NCI-H1092 (cell line): ENCODE measurements at places on chromosomes 11 and 22.

- DNase-seq = no peak
These were observed 25.4 kb upstream of the MUC5B start for GRCh38 chr11:1197431-1197885.

GRCh38 chr11:5679811-5680210, 5.1 kb downstream of the TRIM5 start:
- no peak for DNase-seq

DNA sequence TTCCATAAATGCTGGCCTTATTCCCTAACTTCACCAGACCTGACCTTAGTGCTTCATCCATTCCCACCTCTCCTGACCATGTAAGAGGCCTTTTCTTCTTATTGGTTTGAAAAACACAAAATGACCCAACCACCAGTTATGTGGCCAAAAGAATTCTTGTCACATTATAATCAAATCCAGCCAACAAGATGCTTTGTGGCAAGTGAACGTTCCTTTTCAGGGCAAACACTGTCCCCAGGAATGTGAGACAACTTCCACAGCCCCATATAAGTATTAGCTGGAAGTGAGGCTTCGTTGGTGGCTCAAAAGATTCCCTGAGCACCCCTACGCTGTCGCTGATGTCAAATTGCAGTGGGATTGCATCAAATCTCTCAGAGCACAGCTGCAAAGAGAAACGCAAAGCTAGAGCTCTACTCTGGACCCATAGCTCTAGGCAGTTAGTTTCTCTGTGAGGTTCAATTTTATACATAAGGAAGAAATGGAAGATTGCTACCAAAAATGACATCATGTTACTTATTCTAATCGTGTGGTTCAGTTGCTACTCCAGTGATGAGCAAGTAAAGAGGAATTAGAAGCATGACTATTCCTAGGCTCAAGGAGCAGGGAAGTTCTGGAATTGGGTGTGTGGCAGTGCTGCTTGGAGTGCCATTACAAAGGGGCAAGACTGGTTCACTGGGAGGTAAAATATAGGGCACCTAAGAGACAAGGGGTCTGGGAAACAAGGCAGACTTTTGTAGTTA, 26.1 kb downstream of the GLYATL1 start:
- no peak for DNase-seq

DNA sequence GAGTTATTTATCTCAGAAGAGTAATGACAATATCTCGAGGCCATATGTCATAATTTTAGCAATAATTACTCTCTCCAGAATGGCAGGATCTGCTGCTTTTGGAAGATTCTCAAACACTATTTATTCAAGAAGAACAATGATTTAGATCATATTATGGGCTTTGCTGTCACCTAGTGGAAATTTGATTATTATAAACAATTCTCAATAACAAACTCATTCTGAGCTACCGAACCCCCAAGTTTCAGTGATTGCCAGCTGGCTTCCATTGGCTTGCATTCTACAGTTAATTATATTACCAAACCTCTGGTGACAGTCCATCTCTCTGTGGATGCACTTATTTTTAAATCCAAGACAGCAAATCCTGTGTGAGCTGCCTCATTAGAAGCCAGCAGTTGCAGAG, 27.9 kb upstream of the SLC36A4 start:
- peak; percentile 42 for DNase-seq

DNA sequence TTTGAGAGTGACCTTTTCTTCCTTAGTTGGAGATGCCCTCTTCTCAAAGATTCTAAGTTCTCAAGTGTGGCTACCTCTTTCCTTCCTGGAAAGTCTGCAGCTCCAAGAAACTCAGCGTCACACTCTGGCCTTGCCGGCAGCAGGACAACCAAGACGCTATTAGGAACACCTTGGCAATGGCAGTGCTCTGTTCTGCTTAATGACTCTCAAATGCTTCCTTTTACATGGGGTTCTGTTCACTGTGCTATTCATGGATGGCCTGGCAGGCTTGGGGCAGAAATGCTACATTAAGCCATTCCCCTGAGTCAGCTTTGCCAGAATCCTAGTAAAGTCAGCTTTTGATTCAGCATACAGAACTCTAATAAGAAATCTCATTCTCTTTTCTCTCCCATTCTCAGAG, 25.9 kb downstream of the LARGE2 start:
- DNase-seq = no peak

DNA sequence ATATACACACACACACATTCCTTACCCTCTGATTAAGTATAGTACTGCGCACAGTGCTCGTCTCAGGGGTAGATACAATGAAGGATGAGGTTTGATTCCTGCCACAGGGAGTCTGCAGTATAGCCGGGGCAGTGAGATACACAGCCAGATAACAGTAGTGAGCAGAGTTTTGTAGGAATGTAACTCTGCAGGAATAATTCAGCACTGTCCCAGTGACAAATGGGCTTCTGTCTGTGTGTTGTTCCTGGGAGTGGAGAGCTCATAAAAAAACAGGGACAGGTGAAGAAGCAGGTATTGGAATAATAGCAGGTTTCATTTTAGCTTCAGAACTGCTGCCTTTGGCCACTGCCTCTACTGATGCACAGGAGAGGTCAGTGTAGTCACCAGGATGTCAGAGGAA, 85.3 kb upstream of the OR9Q1 start:
- DNase-seq = no peak

- DNase-seq = no peak
These were observed 712 bp downstream of the UPK3A start for GRCh38 chr22:45285263-45286058.

GRCh38 chr11:117287668-117288067, 3.5 kb upstream of the BACE1-AS start:
- no peak for DNase-seq

DNA sequence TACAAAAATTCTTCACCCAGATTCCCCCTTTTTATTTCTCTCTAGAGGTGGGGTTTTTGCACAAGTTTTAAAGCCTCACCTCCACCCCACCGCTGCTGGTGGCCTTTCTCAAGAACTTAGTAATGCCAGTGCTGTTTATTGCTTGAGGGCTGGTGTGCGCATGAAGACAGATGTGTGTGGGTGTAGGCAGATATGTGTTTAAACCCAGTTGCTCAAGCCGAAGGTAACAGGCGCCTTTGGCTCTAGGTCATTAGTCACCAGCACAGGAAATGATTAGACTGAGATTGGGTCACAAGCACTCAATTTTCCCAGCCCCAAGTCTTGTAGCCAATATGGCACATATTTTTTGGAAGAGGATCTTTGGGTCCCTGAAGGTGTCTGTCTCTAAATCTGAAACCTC, 2.7 kb upstream of the CLMP start:
- DNase-seq = no peak

DNA sequence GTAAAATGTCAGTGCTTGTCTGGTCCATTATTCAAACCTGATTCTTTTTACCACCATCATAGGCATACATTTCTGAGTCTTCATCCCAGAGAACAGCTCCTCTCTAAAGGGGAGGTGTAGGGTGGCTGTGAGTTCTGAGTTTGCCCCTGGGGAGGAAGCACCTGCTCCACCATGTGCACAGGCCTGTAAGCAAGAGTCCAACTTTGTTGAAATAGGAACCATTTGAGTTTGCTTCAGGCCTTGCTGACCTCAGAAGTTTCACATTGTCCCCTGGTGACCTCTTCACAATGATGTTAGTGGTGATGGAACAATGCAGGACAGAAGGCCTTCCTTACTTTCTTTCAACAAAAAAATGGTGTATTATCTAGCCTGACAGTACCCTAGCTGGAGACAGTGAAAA, 54.6 kb upstream of the TOP3B start:
- DNase-seq = no peak

GRCh38 chr11:24754406-24754805, 257.6 kb downstream of the LUZP2 start:
- DNase-seq = no peak

DNA sequence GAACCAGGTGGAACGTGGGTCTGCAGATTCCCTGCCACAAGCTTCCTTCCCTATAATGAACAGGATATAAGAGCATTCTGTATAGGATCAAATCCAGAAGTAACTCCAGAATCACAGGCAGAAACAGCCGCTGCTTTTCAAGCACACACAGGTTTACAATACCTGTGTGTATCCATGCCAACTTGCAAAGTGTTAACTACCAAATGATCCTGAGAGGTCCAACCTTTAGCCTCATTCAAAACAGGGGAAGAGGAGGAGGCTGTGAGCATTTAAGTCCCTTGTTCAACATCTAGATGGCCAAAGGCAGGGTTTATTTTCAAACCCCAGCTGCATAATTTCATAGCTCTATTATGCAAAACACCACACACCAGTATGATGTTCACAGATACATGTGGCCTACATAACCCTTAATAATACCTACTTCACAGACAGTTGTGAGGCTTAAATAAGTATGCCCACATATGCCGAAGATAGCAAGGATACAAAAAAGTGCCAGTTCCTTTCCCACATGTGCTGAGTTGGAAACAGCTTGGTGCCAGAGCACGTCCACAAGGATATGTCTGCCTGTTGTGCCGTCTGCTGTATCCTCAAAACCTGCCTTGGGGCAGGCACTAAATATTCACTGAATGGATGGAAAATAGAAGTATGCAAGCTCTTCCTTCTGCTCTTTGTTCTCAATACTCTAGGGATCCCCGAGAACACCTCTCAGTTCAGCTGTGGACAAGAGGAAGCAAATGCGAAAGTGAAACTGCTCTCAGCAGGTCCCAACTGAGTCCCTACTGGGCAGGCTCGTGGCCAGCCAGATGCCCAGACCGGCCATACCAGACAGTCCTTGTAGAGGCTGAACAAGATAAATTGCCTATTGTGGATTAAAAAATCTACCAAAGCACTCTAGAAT, 66.8 kb downstream of the LARGE1 start:
- peak; percentile 60 for DNase-seq

DNA sequence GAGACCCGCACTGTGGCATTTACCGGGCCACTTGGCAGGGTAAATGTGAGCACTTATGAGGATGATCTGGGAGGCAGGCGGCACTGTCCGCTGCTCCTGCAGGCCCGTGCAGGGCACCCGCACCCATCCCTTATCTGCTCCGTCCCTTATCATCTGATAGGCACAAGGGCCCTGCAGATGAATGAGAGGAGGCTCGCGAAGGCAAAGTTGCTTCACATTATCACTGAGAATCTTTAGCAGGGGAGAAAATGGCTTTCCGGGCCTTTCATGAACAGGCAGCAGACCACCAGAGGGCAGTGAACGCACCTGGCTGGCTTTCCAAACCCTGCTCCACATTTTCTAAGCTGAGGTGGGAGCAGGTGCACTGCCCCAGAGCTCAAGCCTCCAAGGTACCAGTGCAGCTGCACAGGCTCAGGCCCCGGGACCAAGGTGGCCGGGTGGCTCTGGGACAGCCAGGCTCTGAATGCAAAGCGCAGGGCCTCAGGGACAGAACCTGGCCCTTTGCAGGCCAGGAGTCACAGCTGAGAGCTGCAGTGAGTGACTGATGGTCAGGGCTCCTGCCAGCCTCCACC, 165.6 kb downstream of the SHANK2 start:
- DNase-seq = peak; percentile 83

- peak; percentile 46 for DNase-seq
These were observed 30.9 kb upstream of the WNT7B start for GRCh38 chr22:46007848-46008261.

- DNase-seq = no peak
These were observed 396.4 kb upstream of the CCDC90B start for GRCh38 chr11:83682611-83682973.

- DNase-seq = no peak
These were observed 26.1 kb upstream of the TTLL12 start for GRCh38 chr22:43213051-43213450.

GRCh38 chr22:20127318-20127868, 4.2 kb upstream of the ZDHHC8 start:
- no peak for DNase-seq

GRCh38 chr11:12186701-12187100, 76.3 kb downstream of the MICAL2 start:
- no peak for DNase-seq
